ENCODE measurements at places on chromosomes 2 and 18.

- no peak for DNase-seq
Measured at GRCh38 chr18:69035756-69036155, 237.9 kb downstream of the CCDC102B start.

DNA sequence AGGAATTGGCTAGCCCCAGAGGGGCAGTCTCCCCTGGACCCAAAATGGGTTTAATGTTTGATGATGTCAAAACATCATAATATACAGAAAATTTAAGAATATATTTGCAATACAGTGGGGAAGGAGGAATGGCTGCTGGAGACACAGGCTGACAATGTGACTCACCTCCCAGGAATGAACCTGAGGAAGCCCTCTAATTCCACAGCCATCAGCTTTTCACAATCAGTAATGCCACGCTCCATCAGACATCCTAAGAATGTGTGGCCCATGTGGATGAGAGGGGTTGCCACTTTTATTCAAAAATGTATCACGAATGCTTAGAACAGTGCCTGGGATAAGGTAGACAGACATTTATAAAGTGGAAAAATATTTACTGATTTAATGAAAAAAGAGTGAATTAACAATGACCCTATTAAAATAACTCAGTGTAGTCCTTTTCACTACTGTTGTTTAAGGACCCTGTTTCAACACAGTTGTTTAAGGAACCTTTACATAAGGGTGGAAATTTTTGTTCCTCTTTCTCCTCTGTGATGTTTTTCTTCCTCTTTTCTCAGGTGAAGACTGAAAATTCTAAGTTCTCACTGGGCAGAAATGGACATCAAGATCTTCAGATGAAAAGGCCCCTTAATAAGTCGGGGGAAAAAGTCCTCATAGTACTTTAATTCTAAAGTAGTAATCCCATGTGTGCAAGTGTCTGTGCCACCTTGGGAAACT is 17.5 kb upstream of the TMEM163 start:
- DNase-seq, result no peak

DNA sequence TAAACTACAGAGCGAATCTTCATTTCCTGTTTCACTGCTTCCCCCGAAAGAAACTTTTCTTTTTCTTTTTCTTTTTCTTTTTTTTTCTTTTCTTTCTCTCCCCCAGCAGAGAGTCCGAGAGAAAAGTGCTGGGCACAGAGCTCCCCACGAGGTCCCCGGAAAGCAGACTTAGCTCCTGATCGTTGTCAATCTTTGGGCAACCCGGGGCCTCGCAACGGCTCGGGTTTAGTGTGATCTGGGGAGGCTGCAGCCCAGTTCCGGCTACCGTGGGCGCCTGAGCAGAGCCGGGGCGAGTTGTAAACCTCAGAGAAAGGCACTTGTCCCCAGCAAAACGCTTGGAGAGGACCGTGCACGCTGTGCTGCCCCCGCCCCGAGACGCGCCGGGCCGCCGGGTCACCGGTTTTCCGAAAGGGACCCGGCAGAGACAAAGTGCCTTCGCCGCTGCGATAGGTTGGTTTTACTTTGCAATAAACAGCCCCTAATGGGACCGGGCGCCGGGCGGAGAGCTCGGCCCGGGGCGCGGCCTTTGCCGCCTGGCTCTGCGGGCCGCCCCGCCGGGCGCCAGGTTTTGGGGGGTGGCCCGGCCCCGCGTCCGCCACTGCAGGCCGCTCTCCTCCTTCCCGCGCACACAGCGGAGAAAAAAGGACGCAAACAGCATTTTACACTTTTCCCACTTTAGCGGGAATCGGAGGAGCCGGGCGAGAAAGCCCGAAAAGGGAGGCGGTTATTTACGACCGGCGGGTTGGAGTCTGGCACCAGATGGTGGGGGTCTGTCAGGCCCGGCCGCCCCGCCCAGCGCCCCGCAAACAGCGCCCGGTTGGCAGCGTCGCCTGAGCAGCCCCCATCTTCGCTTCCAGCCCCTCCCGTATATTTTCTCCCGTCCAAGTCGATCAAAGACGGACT is 136.0 kb downstream of the INSIG2 start:
- no peak for DNase-seq

- no peak for DNase-seq
Measured at GRCh38 chr18:75797046-75797445, 369.5 kb upstream of the SMIM21 start.

- DNase-seq, result no peak
Measured at GRCh38 chr2:141569941-141570340, 560.9 kb downstream of the LRP1B start.

DNA sequence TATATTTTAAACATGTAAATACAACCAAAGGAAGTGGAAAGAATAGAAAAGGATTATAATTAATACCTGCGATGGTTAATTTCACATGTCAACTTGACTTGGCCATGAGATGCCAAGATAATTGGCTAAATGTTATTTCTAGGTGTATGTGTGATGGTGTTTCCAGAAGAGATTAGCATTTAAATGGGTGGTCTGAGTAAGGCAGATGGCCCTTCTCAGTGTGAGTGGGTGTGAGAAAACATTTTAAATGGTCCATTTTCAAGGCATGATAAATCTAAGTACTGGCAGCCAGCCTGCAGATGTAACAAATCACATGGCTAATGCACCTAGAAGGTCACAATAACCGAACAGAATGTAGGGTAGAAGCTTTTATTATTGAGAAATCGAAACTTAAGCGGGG is 99.6 kb upstream of the CDH7 start:
- DNase-seq, result no peak

DNA sequence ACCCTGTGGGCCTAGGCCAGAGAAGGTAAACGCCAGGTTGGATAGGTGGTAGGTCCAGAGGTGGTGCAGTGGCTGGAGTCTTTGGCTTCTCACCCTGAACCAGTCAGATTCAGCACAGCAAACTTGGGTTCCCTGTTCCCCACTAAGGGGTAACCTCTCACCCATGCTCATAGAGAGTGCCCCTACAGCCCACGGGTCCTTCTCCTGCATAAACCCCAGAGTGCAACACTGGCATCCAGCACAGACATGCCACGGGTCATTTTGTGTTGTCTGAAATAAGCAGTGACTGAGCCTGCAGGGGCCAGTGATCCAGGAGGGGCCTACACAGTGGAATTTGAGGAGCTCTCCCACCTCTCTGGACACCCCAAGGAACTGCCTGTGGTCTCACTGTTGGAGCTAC is 40.5 kb upstream of the ATP6V1B1 start:
- DNase-seq, result no peak

GRCh38 chr2:184346338-184346862 is 251.9 kb upstream of the ZNF804A start:
- no peak for DNase-seq

DNA sequence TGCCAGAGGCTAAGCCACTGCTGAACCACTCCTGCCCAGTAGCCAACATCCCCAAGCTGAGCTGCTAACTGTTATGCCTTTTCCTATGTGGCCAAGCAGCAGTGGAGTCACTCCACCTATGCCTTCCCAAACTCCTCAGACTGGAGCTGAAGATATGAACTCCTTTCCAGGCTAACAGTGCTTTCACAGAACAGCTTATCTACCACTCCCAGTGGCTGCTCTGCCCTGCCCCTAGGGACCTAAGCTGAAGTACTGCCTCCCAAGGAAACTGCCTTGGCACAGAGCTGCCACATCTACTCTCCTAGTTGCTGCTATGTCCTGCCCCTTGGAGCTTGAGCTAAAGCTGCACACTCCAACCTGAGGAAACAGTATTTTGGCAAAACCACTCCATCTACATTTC is 275.9 kb downstream of the RBM43 start:
- DNase-seq, result no peak

DNA sequence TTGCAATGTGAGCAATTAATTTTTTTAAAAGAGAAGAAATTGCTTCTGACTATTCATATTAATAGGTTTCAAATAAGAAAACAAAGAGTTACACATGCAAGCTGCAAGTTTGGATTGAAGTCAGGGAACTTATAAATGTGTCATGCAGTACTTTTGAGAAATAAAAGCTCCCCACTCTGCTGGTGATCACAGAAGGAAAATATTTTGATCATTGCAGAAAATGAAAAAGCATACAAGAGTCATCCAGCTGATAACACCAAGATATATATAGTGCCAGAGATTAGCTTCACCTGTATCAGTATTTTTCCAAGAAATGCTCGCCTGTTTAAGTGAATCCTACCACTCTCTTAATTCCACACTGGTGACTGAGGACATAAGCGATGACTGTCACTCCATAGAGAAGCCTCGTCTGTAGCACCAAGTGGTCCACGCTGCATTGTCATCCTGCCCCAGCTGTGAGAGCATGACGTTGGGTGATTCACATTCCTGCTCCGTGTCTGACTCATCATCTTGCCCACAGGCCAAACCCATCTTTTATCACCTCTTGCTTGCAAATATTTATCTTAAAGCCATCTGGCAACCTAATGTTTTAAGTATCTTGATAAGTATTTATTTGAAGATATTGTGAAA is 178.0 kb downstream of the ASXL3 start:
- DNase-seq, result no peak

DNA sequence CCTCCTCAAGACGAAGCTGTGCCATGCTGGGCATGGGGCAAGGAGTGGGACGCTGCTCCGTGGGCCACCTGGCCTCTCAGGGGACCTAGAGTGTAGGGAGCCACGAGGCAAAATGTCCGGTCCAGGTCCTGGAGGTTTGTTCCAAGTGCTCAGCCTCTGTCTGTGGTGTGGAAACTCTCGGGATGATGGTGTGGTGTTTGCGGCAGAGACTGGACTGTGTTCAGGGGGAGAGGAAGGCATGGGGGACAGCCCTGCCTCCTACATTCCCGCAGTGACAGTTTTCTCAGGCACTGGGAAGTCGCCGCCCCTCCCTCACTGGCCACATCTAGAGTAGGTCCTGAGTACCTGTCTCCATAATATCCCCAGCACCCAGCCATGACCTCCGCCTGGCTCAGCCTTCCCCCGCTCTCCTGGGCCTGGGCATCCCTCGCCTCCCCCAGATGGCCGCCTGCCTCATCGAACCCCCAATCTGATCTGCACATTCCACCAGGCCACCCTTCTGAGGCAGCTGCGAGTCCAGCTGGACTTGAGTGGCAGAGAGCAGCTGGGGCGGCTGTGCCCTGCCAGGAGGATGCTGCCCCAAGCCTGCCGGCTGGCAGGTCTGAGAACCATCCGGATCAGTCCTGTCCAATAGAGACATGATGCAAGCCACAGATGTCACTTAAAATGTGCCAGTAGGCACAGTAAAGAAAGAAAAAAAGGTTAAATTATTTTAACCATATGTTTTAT is 6.2 kb downstream of the KCNIP3 start:
- DNase-seq, result no peak

DNA sequence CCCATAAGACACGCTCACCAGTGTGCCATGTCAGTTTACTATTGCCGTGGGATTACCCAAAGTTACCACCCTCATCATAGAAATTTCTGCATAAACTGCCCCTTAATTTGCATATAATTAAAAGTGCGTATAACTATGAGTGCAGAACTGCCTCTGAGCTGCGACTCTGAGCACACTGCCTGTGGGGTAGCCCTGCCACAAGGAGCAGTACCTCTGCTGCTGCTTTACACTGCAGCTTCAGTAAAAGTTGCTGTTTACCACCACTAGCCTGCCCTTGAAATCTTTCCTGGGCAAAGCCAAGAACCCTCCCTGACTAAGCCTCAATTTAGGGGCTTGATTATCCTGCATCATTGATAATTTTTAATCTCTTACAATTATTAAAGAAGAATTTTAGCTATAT is 213.9 kb upstream of the MAP2 start:
- DNase-seq, result no peak

- DNase-seq, result no peak
Measured at GRCh38 chr18:4352746-4353551, 102.2 kb downstream of the DLGAP1 start.

DNA sequence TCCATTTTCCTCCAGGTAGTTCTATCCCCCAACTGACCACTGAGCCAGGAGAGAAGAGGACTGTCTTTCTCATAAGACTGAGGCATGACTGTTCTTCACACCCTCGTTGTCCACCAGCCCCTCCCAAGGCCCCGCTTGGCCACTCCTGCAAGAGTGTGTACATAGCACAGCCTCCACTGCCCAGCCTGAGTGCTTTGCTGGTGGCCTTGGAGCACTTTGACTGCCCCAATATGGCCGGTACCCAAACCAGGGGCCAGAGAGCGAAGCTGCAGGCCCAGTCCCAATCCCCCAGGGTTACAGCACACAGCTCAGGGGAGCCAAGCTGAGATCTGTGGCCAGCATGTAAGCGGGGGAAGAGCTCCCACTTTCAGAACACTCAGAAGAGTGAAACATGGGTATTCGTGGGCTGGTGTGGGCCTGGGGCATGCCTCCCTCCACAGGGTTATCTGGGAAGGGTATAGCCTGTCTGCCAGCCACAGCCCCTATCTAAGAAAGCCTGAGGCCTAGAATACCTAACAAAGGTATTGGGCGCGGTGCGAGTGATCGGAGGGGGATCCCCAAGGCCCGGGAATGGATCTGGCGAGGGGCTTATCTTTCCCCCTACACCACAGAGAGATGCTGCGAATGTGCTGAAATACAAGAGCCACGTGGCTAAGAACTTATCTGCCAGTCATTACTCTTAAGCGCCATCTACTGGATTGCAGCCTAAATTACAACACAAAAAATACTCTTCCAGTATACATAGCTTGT is 163.8 kb downstream of the WDPCP start:
- DNase-seq, result no peak

- no peak for DNase-seq
Measured at GRCh38 chr2:6297238-6297637, 568.5 kb downstream of the CMPK2 start.

DNA sequence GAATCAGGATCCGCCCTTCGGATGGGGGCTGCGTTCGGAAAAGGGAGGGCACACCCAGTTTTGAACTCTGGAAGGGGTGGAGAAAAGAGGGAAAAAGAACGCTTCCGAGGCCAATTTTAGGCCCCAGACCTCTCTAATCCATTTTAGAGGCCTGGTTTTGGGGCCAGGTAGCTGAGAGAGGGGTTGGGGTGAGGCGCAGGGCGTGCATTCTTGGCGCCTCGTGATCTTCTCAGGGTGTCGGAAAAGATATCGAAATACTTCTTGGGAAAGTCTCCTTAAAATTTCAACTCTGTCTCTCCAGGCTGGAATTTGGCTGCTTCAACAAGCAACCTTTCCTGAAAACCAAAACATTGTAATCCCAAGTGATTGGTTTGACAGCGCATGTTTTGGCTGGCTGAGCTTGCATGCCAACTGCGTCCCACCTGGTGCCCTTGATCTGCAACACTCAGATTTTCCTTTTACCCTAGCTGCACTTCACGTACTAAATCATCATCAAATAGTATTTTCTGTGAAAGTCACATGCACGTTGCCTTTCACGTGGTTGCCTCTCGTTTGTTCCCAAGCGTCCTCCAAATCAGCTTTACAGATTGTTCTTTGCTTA is 864 bp upstream of the XPO1 start:
- DNase-seq, result peak; percentile 13

DNA sequence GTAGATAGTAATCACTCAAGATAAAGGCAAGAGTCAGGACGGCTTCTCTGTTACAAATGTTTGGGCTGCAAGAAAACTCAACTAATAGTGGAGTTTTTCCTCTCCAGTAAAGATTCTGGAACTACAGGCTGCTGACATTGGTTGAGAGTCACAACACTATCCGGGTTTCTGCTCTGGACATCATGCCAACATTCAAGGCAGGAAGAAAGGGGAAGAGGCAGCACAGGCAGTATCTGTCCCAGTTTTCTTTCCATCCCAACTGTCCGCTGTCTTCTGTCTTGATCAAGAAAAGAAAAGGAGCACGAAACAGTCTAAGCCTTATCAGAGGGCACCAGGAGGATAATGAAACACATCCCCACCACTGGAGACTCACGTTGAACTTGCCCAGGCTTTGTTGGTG is 132.1 kb downstream of the MAIP1 start:
- no peak for DNase-seq

Measured in stimulated activated CD4-positive, alpha-beta T cell treated with anti-CD3 and anti-CD28 coated beads, TNF-alpha, amount 100 ng/mL, for 4 hours (primary cell).